ENCODE measurements at places on chromosomes 3 and 15.

DNA sequence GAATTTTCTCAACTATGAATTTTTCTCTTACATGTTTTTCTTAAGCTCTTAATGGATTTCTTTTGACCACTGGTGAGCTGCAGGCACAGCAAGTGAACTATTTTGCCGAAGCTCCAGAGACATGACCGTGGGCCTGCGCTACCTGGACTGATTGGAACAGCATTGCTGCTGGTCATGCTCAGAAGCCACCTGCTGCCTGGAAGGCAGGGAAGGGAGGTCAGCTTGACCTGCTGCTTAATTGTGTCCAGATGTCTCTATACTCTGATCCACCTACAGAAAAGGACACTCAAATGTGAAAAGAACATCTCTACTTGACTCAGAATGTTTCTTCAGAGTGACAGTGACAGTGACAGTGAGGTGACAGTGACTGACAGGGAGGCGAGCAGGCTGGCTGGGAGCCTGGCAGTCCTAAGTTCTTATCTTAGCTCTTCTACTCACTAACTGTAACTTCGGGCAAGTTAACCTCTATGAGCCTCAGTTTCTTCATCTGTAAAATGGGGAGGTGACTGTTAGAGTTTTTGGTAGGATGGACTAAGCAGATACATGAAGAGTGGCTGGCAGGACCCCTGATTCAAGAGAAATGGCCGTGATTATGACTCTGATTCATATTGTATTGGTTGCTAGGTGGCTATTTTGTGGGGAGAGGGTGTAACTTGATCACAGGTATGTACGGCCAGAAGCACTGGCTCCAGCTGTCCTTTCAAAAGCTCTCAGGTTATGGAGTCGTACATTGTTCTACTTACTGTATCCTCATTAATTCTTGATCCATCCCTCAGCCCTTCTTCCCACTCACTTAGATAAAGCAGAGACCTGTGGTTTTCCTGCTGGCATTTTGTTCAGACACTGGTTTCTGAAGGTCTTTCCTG, 54.8 kb upstream of the DLG1 start:
- DNase-seq: no peak

DNA sequence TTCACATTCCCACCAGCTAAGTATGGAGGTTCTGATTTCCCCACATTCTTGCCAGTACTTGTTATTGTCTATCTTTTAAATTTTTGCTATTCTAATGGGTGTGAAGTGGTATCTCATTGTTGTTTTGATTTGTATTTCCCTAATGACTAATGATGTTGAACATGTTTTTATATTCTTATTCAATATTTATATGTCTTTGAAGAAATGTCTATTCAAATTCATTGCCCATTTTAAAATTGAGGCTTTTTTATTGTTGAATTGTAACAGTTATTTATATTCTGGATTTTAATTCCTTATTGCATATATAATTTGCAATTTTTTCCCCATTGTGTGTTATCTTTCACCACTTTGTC, 255.3 kb downstream of the EDEM1 start:
- DNase-seq: no peak

DNA sequence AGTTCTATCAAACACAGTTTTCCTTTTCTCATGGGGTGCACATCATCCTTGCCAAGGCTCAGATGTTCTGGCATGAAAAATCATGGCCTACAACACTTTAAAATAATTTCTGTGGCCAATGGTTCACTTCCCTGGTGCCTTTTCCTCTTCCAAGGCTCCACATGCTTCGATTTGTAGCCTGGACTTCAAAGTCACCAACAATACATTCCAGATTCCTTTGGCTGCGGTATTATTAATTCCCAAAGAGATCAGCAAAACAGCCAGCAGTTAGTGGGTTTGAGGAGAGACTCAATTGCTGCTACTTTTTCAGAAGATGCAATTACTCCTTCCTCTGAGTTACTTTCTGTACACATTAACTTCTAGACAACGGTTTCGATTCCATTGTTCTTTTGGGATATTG, 80.3 kb upstream of the CCDC80 start:
- no peak for DNase-seq

GRCh38 chr3:101936419-101937356, 87.4 kb downstream of the NFKBIZ start:
- no peak for DNase-seq

DNA sequence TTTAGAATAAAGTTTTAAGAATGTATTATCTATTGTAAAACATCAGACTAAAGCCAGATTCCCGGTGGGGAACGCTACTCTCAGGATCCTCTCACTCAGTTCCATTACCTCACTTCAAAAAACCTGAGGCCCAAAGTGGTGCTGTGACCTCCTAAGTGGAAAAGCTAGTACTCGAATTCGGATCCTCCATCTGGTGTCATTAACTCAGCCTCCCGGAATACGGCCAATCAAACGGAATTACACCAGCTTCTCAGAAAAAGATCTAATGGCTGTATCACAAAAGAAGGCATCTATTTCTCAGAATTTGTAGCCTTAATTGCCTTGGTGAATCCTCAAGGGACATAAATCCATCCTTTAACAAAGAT, 627 bp downstream of the ACAD11 start:
- DNase-seq: no peak

DNA sequence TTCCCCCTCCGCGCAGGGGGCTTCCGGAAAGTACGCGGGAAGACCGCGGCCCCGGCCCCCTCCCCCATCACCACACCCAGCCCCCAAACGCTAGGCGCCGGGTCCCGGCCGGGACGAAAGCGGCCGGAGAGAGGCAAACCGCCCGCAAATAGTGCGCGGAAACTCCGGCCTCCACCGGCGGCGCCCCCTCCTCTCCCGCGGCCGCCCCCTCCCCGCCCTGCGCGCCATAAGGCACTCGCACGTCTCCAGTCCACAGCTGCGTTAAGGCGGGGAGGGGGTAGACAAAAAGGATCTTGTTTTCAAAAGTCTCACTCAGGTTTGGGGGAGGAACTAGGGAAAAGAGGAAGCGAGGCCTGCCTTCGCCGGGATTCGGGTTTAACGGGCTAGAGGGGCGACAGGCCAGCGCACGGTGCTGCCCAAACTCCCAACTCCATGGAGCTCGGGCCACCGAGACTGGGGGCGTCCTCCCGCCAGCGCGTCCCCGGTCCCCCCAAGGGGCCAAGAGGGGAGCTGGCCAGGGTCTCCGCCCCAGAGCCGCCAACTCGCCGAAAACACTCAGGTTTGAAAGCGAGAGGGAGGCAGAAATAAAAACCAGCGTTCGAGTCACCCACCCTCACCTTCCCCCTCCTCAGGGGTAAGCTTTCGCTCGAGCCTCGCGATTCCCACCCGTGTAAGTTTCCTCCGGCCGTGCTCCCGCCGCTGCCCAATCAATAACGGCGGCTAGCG, 1.8 kb downstream of the ANP32A start:
- DNase-seq: peak; percentile 27

- DNase-seq: no peak
These were observed 148.4 kb downstream of the TNIK start for GRCh38 chr3:171311784-171312183.

GRCh38 chr15:41919201-41919820, 25.5 kb upstream of the SPTBN5 start:
- no peak for DNase-seq

- DNase-seq: no peak
These were observed 810.4 kb downstream of the FHIT start for GRCh38 chr3:60440869-60441268.

DNA sequence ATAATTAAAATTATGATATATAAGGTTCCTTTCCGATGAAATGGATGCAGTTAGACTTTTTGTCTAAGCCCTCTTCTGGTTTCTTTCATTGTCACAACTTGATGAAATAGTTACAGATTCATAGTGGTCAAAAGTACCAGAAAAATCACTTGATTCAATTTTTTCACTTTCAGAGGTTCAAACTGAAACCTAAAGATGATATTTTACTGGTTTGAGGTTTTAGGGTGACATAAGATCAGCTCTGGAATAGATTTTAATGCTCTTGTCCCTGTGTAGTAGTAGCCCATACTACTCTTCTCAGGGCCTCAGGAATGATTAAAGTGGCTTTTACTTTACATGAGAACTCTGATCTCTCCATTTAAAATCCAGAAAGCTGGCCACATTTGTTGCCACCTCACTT, 479.1 kb upstream of the ZNF717 start:
- no peak for DNase-seq

DNA sequence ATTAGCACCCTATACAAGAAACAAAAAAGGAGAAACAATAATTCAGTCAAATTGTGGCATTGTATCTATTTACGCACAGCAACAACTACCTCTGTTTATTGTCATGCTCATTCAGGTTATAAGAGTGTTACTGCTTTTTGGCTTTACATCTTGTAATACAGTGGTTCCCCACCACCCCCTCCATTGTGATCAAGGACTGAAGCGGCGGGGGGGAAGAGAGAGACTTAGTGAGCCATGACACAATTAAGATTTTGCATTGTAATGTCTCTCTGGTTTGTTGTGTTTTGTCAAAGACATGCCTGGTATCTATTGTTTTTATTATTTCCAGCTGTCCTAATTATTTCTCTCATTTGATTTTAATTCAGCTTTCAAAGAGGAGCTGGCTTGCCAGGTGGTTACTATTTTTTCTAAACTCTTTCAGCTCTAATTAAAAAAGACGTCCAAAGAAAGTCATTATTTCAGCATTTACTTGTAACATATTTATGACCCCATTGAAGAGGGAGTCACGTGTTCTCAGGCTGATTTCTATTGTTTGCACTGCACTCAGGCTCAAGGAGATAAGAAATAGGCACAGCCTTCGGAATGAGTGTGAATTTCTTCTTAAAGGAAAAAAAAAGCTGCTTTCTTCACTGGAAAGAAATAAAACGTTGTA, 234.4 kb upstream of the TBL1XR1 start:
- DNase-seq: no peak

DNA sequence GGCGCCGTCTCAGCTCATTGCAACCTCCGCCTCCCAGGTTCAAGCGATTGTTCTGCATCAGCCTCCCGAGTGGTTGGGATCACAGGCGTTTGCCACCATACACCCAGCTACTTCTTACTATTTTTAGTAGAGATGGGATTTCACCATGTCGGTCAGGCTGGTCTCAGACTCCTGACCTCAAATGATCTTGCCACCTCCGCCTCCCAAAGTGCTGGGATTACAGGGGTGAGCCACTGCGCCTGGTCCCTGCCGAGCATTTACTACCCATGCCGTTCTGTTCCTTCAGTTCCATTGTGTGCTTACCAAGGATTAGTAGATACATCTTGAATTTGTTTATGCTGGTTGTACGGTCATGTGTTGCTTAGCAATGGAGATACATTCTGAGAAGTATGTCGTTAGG, 10.3 kb downstream of the CHD2 start:
- no peak for DNase-seq

GRCh38 chr15:41819455-41820050, 8.3 kb upstream of the JMJD7 start:
- DNase-seq: no peak

All from NCI-H1694 treated with DMSO at 0.1 percent for 48 hours (cell line).